H1 (cell line): ENCODE measurements at places on chromosomes 12 and 14.

GRCh38 chr12:48078901-48079300 lies 27.0 kb downstream of the SENP1 start:
- DNase-seq = no peak

- DNase-seq = no peak
Measured at GRCh38 chr12:89373763-89374572, 21.7 kb upstream of the DUSP6 start.

- DNase-seq = no peak
Measured at GRCh38 chr14:58356268-58356667, 39.5 kb upstream of the TOMM20L start.

DNA sequence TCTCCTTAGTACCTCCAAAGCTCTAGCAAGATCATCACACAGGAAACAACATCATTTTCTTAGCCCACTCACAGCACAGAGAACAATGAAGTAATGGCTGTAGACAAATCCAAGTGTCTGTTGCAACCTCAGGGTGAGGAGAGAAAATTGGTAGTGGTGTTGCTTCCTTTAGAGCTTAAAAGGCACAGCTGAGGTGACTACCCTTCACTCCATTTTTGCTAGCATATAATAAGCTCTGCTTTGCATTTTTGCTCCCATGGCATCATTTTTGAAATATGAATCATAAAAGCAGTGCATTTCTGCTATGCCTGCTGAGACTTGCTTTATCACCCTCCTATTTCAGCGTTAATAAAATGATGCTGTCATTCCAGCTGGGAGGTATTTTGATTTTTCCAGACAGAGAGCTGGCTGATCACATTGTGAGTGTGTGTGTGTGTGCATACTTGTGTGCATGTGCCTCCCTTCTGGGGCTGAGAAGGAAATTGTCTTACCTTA lies 18.5 kb upstream of the PCNX1 start:
- no peak for DNase-seq

GRCh38 chr14:66105815-66106214 lies 380.4 kb upstream of the CCDC196 start:
- no peak for DNase-seq

GRCh38 chr12:68530965-68531364 lies 79.7 kb upstream of the RAP1B start:
- no peak for DNase-seq

GRCh38 chr12:122081697-122082221 lies 3.2 kb downstream of the MLXIP start:
- DNase-seq = no peak

DNA sequence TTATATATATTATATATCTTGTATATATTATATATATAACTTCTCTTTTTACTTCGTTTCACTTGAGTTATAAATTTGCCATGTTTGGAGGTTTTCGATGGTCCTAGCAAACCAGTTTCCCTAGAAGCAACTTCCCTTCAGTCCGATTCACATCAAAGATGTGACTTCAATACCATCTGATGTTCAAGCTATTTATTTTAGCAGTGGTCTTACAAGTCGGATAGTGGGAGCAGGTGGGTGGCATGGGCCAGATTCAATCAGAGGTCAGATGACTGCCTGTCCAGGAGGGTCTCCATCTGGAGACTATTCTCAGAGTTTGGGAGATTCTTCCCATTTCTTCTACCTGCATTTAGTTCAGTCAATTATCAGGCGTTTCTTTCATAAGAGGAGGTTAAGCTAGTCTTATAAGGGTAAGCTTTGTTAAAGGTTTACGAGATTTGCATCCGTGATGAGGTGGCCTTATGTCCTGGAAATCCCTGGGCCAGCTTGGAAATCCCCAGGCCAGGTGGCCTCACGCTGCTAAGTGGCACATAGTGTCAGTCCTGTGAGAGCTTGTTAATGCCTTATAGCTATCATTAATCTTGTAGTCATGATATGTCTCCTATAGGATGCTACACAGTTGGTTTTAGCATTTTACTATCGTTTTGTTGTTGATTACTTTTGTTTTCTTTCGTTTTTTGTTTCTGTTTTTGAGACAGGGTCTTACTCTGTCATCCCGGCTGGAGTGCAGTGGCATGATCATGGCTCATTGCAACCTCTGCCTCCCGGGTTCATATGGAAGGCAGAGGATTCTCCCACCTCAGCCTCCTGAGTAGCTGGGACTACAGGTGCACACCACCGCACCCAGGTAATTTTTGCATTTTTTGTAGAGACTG lies 145.8 kb downstream of the BICD1 start:
- DNase-seq = no peak

- DNase-seq = no peak
Measured at GRCh38 chr14:29630566-29631160, 297.0 kb downstream of the PRKD1 start.

- DNase-seq = no peak
Measured at GRCh38 chr12:102435827-102436436, 44.4 kb downstream of the IGF1 start.

DNA sequence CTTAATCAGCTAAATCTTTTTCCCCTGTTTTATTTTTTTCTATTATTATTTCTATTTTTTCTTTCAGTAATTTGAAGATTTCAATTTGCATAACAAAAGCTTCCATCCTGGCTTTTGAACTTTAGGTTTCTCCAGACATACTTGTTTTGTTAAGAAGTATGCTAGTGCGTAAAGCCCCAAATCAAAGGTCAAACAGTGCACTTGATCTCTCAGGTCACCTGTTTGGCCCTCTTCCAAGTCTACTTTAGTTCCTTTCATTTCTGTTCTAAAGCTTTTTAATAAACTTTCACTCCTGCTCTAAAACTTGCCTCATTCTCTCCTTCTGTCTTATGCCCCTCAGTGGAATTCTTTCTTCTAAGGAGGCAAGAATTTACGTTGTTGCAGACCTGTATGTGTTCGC lies 54.6 kb upstream of the ATXN7L3B start:
- DNase-seq = no peak

DNA sequence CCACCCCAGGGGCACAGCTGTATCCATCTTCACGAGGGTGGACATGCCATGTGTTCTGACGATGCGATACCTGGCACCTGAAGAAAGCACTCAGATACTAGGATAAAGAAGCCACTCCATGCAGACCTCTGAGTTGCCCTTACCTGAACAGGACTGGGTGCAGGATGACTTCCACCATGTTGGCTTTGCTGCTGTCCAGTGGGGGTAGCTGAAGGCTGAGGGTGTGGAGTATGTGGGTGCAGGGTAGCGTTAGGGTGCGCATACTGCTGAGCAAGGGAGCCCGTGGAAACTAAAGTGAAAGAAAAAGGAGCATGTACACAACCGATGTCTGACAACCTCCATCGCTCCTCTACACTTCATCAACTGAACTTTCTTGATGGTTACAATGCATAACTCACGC lies 51.3 kb downstream of the SH2B3 start:
- DNase-seq = no peak

GRCh38 chr14:92435154-92435553 lies 78.4 kb upstream of the RIN3 start:
- DNase-seq = no peak

- DNase-seq = no peak
Measured at GRCh38 chr12:4024701-4025100, 151.5 kb upstream of the PARP11 start.

- DNase-seq = no peak
Measured at GRCh38 chr14:85527445-85528035, 2.4 kb upstream of the FLRT2 start.

GRCh38 chr14:101177301-101177971 lies 273.9 kb upstream of the RTL1 start:
- no peak for DNase-seq

DNA sequence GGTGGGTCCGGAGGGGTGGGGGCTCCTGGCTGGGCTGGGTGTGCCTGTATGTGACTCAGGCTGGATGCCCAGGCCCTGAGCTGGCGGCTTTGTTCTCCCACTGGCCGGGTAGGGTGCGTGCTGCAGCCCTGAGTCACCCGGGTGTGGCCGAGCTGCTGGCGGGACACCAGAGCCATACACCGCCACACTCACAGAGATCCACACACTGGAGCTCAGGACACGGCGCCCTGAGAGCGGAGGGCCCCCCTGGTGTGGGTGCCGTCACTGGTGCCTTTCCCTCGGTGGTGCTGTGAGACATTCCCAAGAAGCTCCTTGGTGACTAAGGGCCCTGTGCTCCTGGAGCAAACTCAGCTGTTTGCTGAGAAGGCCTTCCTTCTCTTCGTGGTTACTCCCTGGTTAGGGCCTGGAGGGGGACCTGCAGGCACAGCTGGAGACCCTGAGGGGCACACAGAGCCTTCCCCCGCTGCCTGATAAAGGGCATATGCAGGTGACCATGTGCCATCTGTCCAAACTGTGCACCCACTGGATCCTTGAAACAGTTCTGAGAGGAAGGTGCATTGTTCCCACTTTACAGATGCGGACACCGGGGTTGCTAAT lies 44.3 kb downstream of the KRT80 start:
- DNase-seq = no peak
